Esophagus muscularis mucosa (tissue), 4 donors: ENCODE measurements at places on chromosomes 2 and 18. TPM values are rescaled to one million over a fixed set of nuclear protein-coding genes. Genes with fewer than 3 reads are reported as not detected.

Gene AQP12B
- not detected for total RNA-seq

Gene TMEM17
- total RNA-seq, result 2.3 TPM

Gene VIT
- total RNA-seq, result 31.8 TPM

Gene PID1
- total RNA-seq, result 48.2 TPM

Gene TNFAIP6
- total RNA-seq, result 7.5 TPM

Gene WNT10A
- not detected for total RNA-seq

Gene AMER3
- not detected for total RNA-seq

Gene PROM2
- 2.9 TPM for total RNA-seq

Gene PRPF40A
- 66.1 TPM for total RNA-seq

Gene TSGA10
- total RNA-seq, result 1.1 TPM

Gene FAP
- 16.7 TPM for total RNA-seq

DNA sequence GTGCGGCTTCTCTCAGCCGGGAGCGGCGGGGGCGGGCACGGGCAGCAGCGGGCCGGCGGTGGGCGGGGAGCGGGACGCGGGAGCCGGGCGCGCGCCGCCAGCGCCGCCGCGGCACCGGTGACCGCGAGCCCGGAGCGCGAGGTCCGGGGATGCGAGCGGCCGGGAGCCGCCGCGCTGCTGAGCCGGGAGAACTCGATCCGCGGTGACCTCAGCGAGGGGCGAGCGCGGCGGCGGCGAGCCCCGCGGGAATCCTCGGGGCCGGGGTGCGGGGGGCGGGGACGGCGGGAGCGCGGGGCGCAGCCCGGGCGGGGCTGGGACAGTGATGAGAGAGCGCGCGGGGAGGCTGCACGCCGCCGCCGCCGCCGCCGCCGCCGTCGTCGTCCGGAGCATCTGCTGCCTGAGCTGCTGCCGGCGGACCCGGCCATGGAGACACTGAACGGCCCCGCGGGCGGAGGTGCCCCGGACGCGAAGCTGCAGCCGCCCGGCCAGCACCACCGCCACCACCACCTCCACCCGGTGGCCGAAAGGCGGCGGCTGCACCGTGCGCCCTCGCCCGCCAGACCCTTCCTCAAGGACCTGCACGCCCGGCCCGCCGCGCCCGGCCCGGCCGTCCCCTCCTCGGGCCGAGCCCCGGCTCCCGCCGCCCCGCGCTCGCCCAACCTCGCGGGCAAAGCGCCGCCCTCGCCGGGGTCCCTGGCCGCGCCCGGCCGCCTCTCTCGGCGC is at the start of gene MTCL1:
Gene MTCL1 (plus strand): TSS at position 319 of the 723 bp plus-strand sequence. CDS start 105 bp downstream, at position 424.
- peak; percentile 42 for DNase-seq

DNA sequence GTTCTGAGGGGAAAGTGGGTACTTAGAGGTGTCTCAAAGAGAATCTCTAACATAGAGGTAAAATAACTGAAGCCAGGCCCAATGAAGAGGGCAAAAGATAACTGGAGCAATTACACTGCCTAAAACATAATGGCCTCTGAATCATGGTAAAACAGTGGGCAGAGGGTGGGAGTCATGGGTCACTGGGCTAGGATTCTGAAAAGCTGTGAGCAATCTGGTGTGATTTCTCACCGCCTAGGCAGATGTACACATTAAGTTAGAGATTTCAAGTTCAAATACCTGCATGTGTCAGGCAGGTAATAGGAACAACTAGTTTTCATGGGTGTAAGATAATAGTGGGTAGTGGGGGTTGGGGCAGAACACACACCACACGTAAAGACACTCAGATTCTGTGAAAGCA is 45.6 kb downstream of the INSIG2 start:
- DNase-seq, result peak; percentile 29

DNA sequence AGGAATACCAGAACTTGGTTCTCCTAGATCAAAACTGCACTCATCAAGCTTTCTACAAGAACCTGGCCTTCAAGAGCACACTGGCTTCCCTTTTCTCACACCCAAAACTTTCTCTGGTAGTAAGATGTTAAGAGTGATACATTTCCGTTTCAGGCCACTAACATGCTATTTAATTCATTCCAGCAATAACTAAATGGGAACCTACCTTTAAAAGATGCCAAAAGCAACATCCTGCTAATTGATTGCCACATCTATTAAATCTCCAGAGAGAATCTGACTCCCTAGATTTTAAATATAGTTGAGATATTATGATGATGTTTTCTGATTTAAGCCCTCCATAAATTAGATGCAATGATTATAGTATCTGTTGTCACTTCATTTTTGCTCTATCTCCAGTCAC is 71.6 kb downstream of the KCTD18 start:
- DNase-seq, result no peak

DNA sequence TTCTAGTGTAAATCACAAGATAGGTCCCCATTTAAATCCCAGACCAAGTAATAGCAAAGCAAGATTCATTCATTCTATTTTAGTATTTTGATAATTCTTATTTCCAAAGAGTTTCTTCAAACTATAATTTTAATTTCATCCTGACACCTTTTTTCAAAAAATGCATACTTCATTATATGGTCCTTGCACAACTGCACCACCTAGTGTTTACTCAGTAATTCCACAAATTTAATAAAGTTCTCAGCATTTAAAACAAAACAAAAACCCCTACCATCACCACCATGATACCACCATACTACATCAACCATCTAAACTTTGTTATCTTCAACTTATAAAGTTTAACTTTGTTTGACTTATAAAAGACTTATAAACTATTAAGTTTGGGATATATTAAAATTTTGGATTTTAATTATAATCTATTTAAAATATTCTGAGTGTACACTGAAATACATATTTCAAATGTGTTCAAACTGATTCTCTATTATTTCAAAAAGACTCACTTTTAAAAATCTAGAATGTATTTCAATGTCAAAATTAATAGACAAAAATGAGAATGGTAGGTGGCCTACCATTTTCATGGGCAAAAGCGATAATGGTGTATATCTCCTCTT is 44.2 kb downstream of the WDPCP start:
- no peak for DNase-seq

DNA sequence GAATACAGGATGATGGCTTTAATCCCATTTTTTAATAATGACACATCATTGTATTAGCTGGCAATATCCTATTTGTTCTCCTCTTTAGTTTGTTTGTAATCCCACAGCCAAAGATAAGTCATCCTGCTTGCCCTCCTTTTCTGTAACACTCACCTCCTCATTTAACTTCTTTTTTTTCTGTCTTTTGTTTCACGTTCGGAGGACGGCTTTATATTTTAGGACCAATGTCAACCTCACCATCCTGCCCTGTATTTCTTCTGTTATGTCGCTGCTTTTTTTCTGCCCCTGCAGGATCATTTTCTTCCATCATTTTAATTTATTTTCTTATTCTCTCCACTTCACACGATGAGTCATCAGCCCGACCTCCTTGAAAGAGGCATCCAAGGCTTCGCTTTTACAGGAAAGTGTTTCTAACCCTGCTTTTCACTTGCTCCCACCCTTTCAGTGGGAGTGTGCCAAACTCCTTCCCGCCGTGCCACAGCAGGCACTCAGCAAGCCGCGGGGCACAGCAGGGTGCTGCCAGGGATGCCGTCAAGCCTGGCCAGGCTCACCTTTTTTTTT is 11.4 kb downstream of the RAB31 start:
- DNase-seq, result no peak

DNA sequence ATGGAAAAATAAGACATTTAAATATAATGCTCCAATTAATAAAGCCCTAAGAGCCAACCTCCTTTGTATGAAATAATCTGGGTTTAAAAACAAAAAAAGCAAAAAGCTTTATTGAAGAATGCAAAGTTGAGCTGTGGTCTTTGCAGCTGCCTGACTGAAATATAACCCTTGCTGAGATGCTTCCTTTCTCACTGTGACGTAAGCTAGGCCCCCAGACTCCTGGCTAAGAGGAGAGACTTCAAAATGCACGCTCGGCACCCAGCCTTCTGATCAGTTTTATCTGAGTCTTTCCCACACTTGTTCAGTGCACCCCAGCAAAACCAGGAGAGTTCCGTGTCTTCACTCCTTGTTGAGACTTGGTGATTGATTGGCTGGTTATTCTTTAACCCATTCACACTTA is 115.3 kb downstream of the BCL11A start:
- no peak for DNase-seq

DNA sequence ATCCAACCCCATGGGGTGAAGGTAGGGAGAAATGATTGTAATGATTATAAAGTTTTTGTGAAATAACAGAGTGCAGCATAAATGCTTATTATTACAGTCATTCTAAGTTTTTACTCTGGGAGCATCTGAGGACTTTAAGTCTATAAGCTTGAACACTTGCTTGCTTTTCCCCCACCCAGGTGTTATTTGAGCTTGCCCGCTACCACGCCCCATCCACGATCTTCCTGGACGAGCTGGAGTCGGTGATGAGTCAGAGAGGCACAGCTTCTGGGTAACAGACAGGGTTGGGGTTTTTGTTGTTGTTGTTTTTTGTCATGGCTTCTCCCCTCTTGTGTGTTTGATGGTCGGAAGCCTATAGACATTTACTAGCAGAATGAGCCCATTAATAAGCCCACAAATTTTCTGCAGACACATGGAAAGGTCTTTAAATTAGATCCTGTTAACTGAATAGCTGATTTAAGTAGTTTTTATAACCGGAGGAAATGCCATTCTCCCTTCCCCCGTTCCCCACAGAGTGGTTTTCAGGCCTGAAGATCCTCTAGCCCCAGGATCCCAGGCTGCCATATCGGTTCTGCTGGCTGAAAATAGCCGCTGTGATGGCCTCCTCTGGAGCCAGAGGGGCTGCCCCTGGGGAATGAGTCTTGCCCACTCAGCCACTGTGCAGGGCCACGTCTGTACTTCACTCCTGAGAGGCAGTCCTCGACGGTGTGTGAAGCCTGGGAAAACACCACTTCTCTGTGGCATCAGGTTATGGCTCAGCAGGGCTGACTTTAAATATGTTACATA is 39.9 kb upstream of the ELOA2 start:
- no peak for DNase-seq

GRCh38 chr18:33440060-33441043 is at the start of gene CCDC178:
CCDC178 (minus strand) TSS chr18:33440721; CDS start chr18:33412088, 28,633 bp downstream.
- no peak for DNase-seq

- DNase-seq, result no peak
Observed at GRCh38 chr2:51789918-51790317, 758.0 kb upstream of the NRXN1 start.

GRCh38 chr18:501406-501714 is 859 bp upstream of the COLEC12 start:
- DNase-seq, result no peak

DNA sequence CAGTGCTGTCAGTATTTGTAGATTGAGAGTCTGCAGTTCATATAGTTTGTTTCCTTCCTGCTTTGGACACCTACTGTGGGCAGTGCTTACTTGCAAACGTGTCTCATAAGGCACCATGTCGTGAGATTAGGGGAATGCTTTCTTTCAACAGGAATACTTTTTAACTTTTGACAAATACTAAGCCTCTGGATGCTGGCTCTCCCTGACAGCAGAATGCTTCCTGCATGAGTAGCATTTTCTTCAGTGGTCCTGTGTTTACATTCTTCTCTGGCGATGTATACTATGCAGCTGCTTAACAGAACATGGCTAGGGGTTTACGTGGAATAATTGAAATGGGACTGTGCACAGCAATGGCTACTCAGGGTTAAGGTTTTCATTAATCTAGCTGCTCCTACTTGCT is 807.5 kb downstream of the MBD2 start:
- DNase-seq, result no peak

DNA sequence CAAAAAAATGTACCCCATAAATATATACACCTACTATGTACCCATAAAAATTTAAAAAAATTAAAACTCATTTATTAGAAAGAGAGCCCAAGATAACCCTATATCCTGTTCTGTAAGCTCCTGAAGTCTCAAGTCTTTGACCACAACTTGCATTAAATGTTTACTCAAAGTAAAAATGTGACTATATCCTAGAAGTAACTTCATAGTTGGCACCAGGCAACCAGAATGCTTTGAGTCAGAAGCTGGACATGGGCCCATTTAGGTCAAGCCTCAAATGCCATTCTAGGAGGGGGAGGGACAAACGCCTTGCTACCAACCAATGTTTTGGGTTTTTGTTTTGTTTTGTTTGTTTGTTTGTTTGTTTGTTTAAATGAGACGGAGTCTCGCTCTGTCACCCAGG is 9.3 kb upstream of the TBC1D8 start:
- no peak for DNase-seq

- DNase-seq, result no peak
Observed at GRCh38 chr2:48545244-48545643, 15.3 kb downstream of the STON1 start.

DNA sequence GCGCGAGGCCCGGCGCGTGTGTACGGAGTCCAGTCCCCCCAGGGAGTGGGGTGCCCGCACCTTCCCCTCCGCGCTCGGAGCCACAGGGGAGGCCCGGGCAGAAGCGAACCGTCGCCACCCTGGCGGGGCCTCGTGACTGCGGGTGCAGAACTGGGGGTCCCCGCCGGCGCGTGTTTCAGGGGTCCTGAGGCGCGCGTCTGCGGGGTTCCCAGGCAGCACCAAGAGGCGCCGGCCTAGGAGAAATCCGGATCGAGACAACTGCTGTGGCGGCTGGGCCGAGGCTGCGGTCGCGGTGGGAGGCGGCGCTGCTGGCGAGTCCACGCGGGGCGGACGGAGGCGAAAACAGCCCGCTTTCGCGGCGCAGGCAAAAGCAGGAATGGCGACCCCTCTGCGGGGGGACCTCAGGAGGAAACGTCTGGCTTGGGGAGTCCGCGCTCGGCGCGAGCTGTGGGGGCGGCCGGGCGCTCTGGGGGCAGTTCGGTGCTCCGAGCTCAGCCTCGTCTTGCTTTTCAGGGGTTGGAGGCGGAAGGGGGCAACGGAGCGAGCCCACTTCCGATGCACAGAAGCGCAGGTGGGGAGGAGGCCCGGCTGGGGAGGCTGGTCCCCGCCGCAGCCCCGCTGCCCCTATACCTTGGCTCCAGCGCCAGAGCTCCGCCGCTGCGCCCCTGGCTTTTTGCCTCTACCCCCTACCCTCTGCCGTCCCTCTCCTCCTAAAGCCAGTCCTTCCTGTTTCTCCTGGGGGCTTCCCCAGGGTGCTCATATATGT is 81.5 kb upstream of the LDLRAD4 start:
- no peak for DNase-seq

DNA sequence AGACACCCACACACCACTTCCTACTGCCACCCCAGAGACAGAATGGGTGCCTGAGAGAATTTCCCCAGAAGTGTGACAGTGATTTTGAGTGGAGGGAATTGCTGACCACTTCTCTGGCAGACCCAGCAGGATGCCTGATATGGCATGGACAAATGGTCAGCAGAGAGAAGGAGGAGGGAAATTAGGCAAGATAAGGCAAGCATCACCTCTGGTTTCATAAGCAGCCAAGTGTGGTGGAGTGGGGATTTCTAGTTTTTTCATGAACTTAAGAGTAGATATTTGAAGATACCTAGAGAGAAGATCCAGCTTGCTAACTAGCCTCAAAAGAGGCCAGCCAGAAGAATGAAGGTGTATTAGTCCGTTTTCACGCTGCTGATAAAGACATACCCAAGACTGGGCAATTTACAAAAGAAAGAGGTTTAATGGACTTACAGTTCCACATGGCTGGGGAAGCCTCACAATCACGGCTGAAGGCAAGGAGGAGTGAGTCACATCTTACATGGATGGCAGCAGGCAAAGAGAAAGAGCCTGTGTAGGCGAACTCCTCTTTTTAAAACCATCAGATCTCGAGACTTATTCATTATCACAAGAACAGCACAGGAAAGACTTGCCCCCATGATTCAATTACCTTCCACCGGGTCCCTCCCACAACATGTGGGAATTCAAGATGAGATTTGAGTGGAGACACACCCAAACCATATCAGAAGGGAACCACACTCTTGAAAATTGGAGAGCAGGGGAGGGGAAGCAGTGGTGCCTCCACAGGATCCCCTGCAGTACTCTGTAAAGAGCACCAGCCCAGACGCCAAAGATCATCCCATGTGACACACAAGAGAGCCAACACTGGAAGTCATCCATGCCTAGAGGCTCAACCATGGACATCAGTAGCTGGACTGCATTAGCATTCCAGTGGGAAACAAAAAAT is 64.2 kb downstream of the RBM43 start:
- DNase-seq, result peak; percentile 45
